Activated naive CD4-positive, alpha-beta T cell (primary cell): ENCODE measurements at places on chromosomes 6 and 20.

DNA sequence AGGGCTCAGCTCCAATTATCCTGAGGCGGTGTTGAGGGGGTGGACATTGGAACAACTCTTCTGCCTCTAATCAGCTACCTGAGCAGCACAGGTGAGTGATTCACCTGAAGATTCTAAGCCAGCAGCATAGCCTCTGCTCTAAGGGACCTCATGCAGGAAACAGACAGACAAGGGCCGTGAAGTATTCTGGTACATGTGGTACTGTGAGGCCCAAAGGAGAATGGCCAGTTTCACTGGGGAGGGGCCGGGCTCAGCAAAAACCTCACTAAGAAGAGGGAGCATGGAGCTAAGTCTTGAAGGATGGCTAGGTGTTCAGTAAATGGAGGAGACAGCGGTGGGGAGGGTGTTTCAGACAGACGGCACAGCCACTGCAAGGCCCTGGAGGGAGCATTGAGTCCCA lies 58.5 kb upstream of the CCDC167 start:
- no peak for DNase-seq

DNA sequence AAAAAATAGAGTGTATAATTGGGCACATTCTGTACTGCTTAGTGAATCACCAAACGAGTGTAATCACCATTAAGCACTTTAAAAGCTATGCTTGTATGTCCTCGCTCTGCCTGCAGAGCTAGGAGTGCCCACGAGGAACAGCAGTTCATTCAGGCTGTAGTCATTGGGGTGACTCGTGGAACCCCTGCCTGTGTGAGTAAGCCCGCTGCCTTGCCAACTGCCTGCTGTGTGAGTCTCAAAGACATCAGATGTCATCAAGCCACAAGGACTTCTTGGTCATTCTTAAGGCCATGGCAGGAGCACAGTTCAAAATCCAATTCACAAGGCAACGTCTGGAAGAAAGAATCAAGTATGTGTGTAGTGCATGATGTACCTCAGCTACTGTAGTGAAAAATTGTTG lies 60.4 kb downstream of the FOXO3 start:
- no peak for DNase-seq

DNA sequence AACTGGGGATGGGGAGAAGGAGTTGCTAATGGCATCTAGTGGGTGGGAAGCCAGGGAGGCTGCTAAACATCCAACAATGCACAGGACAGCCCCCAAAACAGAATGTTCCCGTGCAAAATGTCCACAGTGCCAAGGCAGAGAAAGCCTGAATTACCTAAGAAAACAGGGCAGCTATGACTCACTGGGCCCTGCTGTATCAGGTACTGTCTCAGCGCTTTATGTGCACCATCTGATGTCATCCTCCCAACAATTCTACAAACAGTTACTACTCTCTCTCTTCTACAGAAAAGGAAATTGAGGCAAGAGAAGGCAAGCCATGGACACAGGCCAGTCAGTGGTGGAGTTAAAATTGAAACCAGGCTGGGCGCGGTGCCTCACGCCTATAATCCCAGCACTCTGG lies 3.1 kb downstream of the YTHDF1 start:
- DNase-seq: no peak

DNA sequence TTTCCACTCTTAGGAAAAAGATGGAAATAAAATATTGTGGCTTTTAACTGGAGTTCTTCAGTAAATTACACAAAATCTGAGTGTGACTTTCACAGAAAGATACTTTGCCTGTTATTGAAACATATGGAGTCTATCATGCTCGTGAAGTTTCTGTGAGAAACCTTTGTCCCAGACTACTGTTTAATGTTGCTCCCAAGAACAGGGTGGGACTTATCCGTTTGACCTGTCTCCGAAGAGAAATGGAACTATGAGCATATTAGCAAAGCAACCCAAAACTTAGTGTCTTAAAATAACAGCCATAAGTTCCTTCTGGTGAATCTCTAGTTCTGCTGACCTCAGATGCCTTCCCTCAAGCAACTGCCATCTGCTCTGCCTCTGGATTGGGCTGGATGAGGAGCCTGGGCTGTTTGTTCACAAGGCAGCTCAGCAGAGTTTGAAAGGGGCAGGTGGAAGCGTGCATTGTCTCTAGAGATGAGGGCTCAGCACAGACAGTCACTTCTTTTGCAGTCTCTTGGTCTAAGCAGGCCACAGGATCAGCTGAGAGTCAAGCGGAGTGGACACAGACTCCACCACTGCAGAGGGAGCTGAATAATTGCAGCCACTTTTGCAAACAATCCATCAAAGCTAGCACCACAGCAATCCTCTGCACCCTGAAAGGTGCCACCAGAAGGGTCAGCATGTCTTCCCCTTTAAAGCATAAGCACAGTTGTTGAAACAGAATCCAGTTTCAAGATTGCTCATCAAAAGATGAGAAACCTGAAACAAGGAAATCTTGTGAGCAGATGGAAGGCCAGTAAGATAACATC lies 52.8 kb downstream of the MYB start:
- DNase-seq: no peak

DNA sequence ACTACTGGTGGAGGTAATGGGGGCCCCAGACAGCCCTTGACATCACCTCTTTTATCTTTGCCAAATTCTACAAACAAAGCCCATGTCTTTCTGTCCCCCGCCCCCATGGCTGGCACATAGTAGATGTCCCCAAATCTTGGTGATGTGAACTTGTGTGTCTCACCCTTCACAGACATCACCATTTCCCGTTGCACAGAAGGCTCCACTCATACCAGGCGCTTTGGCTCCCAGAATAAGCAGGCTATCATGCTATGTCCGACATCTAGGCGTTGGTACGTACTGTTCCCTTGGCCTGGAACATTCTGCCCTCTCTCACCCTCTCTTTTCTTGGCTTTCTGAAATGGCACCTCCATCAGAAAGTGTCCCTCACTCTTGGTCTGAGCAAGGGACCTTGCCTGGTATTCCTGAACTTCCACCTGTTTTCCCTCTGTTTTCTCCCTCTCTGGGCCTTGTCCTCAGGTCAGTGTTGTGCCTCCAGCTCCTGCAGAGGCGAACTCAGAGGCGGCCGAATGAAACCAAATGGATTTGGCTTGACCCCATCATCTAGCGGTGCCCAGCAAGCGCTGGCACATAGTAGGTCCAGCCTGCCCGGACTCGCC lies 968 bp upstream of the CCN5 start:
- no peak for DNase-seq

- no peak for DNase-seq
Measured at GRCh38 chr20:53379014-53379832, 214.4 kb downstream of the ZNF217 start.

GRCh38 chr6:34295721-34296120 lies 46.9 kb upstream of the SMIM29 start:
- no peak for DNase-seq

DNA sequence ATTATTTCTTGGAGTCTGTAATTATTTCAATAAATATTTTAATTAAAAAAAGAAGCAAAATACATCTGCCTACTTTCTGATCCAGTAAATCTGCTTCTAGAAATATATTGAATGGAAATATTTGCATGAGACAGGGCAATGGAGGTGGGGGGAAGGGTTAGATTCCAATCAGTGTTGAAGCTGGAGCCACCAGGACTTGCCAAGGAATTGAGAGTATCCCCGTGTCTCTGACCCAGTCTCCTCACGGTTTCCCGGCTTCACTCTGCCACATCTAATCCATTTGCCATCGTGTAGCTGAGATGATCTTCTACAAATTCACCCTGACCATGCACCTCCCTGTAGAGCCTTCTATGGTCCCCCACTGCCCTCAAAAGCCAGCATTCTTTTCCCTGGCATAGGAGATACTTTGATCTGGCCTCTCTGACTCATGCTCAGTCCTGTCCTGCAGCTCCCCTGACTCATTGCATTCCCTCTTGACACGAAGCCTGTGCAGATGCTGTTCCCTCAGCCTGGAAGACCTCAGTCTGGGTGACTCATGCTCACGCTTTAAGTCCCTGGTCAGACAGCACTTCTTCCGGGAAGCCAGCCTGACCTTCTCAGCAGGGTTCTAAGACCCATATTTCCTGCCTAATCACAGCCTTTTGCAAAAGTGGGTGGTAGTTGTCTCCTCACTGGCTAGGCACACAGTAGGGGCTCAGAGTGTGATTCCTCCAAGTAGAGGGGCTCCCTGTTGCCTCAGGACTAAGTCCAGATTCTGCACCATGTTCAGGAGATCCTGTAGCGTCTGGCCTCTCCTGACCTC lies 23.0 kb upstream of the FKBP1A start:
- DNase-seq: no peak

DNA sequence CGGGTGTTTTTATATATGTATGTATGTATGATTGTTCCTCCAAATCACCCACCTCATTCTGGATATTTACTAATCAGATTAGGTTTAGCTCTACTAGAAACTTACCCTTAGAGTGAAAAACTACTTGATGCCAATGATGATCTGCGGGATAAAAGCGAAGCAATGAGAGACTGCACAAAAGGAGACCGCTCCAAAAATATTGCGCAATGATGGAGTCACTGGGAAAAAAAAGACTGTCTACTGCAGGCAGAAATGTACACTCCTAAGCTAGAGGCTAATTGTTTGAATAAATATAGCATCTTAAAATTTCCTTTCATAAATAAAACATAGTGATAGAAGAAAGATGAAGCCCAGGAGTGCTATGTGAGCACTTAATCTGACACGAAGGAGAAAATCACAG lies 7.3 kb downstream of the RAB32 start:
- DNase-seq: no peak

- no peak for DNase-seq
Measured at GRCh38 chr20:38144598-38144973, 20.5 kb downstream of the TGM2 start.

- DNase-seq: no peak
Measured at GRCh38 chr20:37152284-37152683, 26.8 kb upstream of the RPN2 start.

DNA sequence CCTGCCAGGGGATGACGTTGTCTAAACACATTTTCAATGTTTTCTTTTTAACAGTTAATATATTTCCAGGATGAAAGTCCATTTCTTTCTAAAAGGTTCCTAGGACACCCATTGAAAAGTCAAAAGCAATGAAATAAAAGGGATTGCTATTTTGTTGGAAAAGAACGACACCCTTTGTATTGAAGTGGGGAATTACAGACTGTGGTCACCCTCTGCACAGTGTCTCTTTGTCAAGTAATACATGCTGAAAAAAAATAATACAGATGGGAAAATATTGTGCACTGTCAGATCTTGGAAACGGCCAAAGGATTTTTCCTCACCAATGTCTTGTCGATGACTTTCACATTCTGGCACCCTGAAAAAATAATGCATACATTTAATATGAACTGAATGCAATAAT lies 56.9 kb downstream of the HAO1 start:
- DNase-seq: no peak

GRCh38 chr20:44752099-44752931 lies 6.7 kb downstream of the KCNK15 start:
- DNase-seq: no peak
